Stimulated activated CD4-positive, alpha-beta T cell treated with anti-CD3 and anti-CD28 coated beads, TNF-alpha, amount 100 ng/mL, for 1 hour (primary cell): ENCODE measurements at places on chromosomes 5 and 9.

DNA sequence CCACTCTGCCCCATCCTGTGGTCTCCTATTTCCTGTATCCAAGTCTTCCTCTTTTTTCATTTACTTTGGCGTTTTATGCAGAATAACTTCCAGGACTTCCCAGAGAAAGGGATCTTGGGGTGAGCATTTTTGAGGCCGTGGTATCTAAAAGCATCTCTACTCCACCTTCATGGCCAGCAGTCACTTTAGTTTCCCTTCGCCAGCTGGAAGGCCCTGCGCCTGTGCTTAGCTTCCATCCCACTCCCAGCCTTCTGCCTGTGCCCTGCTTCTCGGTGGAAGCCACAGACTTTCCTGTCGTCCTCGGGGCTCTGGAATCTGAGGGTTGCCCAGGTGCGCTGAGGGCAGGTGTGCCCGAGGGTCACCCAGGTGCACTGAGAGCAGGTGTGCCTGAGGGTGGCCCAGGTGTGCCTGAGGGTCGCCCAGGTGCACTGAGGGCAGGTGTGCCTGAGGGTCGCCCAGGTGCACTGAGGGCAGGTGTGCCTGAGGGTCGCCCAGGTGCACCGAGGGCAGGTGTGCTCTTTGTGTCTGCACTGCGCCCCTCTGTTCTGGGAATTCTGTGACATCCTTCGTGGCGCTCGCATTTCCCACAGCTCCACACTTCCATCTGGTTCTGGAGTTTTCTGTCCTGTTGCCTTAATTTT, 32.4 kb upstream of the LRRC14B start:
- no peak for DNase-seq

GRCh38 chr9:69104830-69105527, 69.1 kb upstream of the TJP2 start:
- DNase-seq, result no peak

- no peak for DNase-seq
Measured at GRCh38 chr9:32442433-32442832, 58.0 kb downstream of the ACO1 start.

GRCh38 chr5:859798-860296, 9.1 kb upstream of the ZDHHC11 start:
- DNase-seq, result no peak

DNA sequence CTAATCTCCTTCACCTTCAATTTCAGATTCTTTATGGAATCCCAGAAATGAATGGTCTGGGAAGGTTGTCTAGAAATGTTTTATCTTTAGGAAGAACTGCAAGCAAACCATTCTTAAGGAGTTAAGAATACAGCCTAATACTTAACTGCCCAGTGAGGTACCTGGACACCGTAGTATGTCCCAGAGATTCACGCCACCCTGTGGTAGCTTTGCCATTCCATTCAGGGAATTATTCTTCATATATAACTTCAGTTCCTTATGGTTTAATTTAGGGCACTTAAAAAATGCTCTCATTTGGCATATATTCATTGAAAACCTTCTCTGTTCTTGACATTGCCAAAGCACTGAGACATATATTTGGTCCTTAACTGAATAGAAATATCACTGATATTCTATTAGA, 49.7 kb downstream of the ACTBL2 start:
- no peak for DNase-seq

DNA sequence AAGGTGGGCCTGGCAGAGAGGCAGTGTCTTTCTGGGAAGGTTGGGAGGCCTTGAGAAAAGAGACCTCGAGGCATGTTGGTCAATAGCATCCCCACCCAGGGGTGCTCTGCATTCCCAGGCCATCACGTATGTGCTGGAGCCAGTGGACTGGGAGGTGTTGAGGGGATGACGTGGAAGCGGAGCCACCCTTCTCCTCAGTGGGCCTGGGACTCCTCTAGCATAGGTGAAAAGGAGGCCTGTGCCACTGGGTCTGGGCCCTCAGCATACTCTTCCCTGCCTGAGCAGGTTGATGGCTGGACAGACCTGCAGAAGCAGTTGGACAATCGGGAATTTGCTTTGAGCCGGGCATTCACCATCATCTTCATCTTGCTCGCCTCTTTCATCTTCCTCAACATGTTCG, 25.5 kb downstream of the PITX1 start:
- DNase-seq, result no peak

- DNase-seq, result no peak
Measured at GRCh38 chr5:173774271-173774761, 113.8 kb upstream of the CPEB4 start.

DNA sequence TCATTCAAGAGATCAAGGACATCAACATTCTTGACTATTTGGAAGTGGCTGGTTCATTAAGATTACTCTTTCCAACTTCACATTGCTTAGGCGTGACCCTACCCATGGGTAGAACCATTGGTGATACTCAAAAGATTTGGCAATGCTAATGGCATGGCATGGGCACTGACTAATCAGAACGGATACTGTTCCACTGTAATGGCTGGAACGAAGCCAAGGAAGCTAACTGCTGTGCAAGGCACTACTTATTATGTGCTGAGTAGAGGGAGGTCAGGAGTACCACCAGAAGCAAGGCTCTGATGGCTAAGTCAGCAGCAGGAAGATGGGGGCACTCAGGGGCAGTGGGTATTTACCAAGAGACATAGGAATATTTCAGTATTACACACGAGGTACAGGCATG, 31.9 kb downstream of the GNA14 start:
- no peak for DNase-seq

GRCh38 chr5:141354900-141355469, at the start of gene PCDHGA4:
TSS of gene PCDHGA4 (plus strand) at chr5:141355021. CDS start at chr5:141355108, 87 bp downstream.
- DNase-seq, result no peak

- no peak for DNase-seq
Measured at GRCh38 chr9:105828596-105829213, 134.4 kb downstream of the TMEM38B start.

GRCh38 chr5:107241841-107242240, 428.9 kb downstream of the EFNA5 start:
- no peak for DNase-seq

DNA sequence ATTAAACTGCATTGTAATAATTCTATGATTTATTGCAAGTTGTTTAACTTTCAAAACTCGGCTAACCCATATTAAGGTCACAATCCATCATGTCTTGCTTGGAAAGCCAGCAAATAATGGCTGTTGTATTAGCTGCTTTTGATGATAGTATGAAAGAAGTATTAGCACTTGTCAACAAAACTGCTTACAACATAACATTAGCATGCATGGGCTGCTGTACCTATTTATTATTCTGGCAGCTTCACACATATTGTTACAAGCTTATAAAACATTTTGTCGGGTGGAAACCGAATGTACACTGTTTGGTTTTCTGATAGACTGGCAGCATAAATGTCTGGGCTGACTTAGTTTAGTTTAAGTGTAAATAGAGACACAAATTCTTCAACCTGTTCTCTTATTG, 378.3 kb downstream of the KIAA0825 start:
- no peak for DNase-seq

- no peak for DNase-seq
Measured at GRCh38 chr9:99851500-99851822, 29.8 kb downstream of the NR4A3 start.

DNA sequence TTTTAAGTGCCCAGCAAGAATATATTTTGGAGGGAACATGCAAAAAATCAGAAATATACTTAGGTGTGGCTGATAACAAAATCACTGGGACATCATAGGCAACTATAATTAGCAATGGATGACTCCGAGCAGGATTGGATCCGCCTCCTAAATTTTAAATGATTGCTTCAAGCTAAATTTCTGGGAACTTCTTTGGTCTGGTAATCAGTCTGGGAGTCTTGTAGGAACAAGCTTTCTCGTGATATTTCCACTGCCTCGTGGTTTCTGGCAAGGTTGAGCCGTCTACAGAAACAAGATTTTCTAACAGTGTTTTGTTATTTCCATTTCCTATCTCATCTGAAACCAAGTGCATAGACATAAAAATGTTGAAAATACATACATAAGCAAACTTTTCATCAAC, 232.6 kb downstream of the BNC2 start:
- no peak for DNase-seq

- DNase-seq, result no peak
Measured at GRCh38 chr5:78718824-78719223, 70.3 kb upstream of the LHFPL2 start.

- no peak for DNase-seq
Measured at GRCh38 chr5:180815293-180815917, 12.8 kb upstream of the MGAT1 start.

DNA sequence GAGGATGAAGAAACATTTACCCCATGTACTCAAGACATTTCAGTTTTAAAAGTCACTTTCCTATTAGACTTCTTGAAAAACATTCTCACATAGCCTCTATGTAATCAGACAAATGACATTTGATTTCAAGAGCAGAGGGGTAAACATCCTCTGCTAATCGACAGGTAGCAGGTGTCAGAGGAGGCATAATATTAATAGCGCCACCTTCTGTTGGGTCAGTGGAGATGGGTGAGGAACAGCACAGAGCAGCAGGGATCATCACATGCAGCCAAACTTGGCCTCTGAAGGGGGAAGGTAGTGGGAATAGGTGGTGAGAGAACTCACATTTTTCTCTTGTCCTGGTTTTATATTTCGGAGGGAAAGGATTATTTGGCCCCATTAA, 3.3 kb upstream of the LSM11 start:
- no peak for DNase-seq

GRCh38 chr5:56637321-56637920, 177.9 kb upstream of the MAP3K1 start:
- no peak for DNase-seq

DNA sequence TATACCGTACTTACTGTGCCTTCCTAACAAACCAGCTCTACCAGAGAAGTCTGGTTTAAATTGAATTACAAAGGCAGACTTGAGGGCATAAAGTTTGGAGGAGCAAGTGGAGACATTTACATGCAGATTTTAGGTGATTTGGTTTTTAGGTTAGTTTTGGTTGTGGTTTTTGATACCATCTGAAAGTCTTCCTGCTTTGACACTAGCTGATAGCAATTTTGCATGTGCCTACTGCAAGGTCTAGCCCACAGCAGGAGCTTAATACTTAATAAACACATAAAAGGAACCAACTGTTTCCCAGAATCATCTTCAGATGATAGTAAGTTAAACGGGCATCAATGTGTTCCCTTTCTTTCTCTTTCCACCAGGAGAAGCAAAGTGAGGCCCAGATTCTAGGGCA, 3.4 kb upstream of the ESM1 start:
- no peak for DNase-seq

DNA sequence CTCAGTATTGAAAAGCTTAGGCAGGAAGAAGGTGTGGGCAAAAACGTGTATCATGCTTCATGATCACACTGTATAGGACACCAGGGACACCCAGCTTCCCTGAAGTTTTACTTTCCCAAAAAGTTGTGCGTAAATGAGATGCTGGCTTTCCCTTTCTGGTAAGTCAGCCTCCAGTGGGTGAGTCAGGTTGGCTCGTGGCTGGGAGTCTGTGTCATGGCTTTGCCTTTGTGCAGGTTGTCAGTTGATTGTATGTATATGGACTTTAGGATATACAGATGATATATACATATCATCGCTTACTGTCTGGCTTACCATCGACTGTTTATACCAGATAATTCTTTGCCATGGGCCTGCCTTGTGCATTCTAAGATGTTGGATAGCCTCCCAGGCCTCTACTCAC, 34.2 kb downstream of the ADRB2 start:
- DNase-seq, result no peak
